ENCODE measurements at places on chromosomes 4 and X. TPM values are rescaled to one million over a fixed set of nuclear protein-coding genes. Genes with fewer than 3 reads are reported as not detected.

The ODAPH gene
- not detected for polyA plus RNA-seq

The ADH1B gene
- not detected for polyA plus RNA-seq

The TRPC5OS gene
- not detected for polyA plus RNA-seq

The SORBS2 gene
- polyA plus RNA-seq, result 87.1 TPM

The TREX2 gene
- polyA plus RNA-seq, result 0.80 TPM

The PDGFC gene
- polyA plus RNA-seq, result 0.65 TPM

The FRAS1 gene
- polyA plus RNA-seq, result 47.6 TPM

The FGD1 gene
- 10.4 TPM for polyA plus RNA-seq

The FGF5 gene
- polyA plus RNA-seq, result not detected

The RHOXF2B gene
- not detected for polyA plus RNA-seq

The SRPX gene
- 7.2 TPM for polyA plus RNA-seq

All from H1 (cell line).